GM04504 (cell line): ENCODE measurements at places on chromosomes 4 and X.

- DNase-seq = no peak
These were observed 53.3 kb downstream of the WDFY3 start for GRCh38 chr4:84913176-84913575.

DNA sequence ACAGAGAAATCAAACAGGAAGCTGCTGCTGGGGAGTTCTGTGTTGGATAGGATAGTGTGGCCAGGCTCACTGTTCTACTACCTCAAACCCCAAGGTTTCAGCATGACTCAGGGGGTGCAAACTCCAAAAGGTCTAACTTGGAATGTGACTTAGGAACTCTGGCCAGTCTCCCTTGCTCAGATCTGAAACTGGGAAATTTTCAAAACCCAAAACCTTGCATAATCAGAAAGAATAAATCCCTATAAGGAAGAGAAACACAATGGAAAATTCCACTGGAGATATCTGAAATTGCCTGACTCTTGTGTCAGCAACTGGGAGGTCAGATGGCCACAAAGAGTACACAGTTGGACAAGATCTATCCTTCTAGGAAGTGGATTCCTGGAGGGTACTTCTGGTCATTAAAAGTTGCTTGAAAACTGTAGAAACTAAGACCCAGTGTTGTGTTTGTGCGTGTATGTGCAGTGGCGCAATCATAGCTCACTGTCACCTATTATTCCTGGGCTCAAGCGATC, 58.0 kb downstream of the PPEF2 start:
- DNase-seq = peak; percentile 73

- DNase-seq = no peak
These were observed 467.0 kb downstream of the STIM2 start for GRCh38 chr4:27327421-27328181.

- DNase-seq = no peak
These were observed 777.3 kb downstream of the PCDH18 start for GRCh38 chr4:136754810-136755530.

DNA sequence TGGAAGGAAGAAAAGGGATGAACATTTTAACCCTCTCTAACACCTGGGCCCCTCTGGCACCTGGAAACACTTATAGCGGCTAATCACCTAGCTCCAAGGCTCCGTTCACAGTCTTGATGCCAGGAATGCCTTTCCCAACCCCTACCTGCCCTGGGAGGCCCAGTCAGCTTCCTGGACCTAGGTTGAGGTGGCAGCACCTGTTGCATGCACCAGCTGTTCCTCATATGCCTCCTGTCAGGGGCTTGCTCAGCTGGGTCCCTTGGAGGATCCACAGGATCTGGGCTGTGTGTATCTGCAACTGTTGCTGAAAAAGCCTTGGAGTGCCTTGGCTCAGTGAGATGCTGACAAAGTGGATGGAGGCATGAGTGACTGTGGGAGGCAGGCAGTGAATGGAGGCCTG, 4.4 kb downstream of the CFP start:
- no peak for DNase-seq

GRCh38 chr4:123517971-123518370, 121.4 kb downstream of the SPRY1 start:
- no peak for DNase-seq

- no peak for DNase-seq
These were observed 450.6 kb upstream of the RASGEF1B start for GRCh38 chr4:81922313-81922712.

GRCh38 chr4:31595496-31595895, 875.3 kb downstream of the PCDH7 start:
- DNase-seq = no peak
